ENCODE measurements at places on chromosomes 12 and 14.

GRCh38 chr14:35196571-35196970, 74.2 kb downstream of the PRORP start:
- DNase-seq: no peak

DNA sequence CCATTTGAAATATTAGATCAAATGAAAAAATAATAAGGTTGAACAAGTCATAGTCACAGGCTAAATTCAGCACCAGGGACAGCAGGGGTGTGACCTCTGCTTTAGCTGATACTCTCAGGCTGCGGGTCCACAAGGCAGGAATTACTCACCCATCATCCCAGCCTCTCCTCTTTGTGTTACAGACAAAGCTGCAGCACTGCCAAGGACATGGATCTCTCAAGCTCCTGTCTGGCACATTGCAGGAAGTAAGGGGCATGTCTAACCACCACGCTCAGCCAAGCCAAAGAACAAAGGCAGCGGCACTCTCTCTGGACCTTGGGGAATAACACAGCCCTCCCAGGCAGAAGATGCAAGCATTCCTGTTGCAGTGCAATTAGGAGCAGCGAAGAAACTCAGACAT, 783.8 kb downstream of the VRK1 start:
- peak; percentile 48 for DNase-seq

- no peak for DNase-seq
Measured at GRCh38 chr14:80447392-80447791, 236.1 kb upstream of the DIO2 start.

DNA sequence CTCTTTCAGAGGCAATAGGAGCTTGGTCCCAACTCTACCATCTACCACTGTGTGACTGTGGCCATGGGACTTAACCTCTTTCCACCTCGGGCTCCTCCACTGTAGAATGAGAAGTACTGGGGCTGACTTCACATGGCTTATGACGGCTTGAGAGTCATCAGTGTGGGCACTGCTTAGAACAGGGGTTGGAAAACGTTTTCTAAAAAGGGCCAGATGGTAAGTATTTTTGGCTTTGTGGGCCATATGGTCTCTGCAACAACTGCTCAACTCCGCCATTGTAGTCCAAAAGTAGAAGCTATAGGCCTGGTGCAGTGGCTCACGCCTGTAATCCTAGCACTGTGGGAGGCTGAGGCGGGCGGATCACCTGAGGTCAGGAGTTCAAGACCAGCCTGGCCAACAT, 69.2 kb upstream of the LTA4H start:
- DNase-seq: no peak

DNA sequence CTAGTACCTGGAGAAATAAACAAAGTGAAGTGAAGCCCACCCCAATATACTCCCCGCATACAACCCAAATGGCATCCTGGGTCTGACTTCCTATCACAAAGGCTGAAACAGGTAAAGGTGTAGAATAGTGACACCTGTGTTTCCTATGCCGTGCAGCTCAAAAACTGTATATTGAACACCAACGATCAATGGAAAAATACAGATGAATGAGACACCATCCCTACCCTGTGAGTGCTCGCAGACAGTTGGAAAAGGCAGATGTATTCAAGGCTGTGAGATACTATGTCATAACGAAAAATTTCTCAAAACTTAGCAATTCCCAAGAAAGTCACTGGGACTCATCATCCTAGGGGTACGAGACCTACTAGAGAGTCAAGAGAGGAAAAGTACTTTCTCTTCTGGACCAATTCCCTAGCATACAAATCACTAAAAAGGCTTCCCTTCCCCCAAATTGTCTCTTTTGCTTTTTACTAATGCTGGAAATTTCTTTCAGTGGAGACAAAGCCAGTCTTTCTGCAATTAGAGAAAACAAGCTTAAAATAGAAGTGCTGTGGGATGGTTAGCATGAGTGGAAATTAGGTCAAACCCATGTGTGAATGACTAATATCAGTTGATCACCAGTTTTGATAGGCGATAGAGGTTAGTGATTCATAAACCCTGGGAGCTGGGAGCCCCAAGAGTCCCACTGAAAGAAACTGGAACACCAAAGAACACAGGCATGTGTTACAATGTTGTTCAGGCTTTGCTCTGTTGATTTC, 249.7 kb downstream of the SPTSSA start:
- DNase-seq: no peak

GRCh38 chr12:127550271-127550670, 716.7 kb upstream of the TMEM132C start:
- no peak for DNase-seq

GRCh38 chr14:103056322-103057027, 874 bp downstream of the CDC42BPB start:
- peak; percentile 64 for DNase-seq

- peak; percentile 63 for DNase-seq
Measured at GRCh38 chr12:56338308-56339157, at the start of gene IL23A. TSS of gene IL23A (plus strand) at chr12:56338884. CDS start at chr12:56339045, 161 bp downstream.

- no peak for DNase-seq
Measured at GRCh38 chr14:74864198-74864597, 11.7 kb downstream of the PROX2 start.

DNA sequence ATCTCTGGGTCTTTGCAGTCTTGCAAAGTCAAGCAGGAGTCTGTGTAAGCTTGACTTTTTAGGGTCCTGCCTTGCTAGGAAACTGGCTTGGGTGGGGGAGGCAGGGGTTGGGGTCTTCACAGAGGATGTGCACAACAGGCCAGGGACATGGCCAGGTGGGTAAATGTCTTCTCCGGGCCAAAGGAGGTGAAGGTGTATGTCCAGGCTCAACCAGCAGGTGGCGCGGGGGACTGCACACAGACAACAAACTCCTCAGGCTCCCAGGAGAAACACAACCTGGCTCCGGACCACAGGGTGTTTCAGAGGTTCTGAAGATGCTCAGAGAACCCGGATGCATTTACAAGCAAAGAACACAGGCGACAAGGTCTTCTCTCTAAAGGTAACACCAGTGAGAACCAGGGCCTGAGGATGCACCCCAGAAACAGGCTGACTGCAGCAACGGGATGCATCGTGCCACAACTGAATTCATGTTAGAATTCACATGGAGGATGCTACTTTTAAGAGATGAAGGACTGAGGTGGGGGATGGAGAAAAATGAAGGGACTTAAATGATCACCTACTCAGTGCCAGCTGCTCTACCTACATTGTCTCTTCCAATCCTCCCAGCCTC, 56.0 kb downstream of the PLEKHG3 start:
- DNase-seq: peak; percentile 92
